ENCODE measurements at places on chromosomes 2 and 18.

DNA sequence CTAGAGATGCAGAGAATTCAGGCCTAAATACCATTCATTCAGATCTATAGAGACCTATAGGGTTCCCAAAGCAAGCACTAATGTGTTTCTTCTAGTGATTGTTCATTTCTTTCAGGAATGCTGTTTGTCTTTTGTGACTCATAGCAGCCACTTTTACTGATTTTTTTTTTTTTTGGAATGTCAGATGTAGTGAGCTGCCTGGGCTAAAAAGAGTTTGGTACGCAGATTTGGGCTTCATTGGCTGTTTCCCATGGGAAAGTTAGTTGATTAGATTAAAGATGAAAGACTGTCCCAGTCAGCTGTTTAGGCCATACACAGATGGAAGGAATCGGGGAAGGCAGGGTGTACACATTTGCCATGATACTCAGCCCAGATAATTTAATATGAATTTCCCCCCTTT is 87.6 kb downstream of the CDC42EP3 start:
- peak; percentile 47 for DNase-seq

DNA sequence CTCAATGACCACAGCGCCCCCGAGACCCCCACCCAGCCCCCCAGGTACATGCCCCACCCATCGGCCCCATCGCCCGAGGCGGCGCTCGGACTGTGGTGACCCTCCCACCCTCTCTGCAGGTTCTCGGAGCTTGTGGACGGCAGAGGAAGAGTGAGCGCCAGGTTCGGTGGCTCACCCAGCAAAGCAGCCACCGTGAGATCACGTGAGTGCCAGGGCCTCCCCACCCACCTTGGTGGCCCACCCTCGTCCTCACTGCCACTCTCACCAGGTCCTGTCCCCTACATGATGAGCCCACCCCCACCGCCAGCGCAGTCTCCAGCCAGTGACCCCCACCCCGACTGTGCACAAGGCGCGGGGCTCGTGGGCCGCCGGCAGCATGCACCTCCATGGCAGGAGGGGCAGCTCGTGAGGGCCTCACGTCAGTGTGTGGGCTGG is 30.4 kb downstream of the MTERF4 start:
- no peak for DNase-seq

GRCh38 chr2:9690252-9690651 is 59.5 kb upstream of the YWHAQ start:
- peak; percentile 92 for DNase-seq

- no peak for DNase-seq
Observed at GRCh38 chr18:58662118-58662517, 9.1 kb upstream of the MALT1 start.

GRCh38 chr2:224449212-224450147 is 47.6 kb upstream of the FAM124B start:
- peak; percentile 43 for DNase-seq

- DNase-seq: no peak
Observed at GRCh38 chr18:21461460-21461859, 139.0 kb downstream of the ESCO1 start.

GRCh38 chr2:10007435-10007834 is 35.9 kb upstream of the KLF11 start:
- DNase-seq: no peak

GRCh38 chr2:68250196-68250595 is 2.1 kb downstream of the PPP3R1 start:
- DNase-seq: no peak

GRCh38 chr2:33645861-33646260 is 46.8 kb upstream of the FAM98A start:
- peak; percentile 58 for DNase-seq

GRCh38 chr18:77316641-77317040 is 67.0 kb downstream of the GALR1 start:
- DNase-seq: peak; percentile 74

GRCh38 chr18:21868770-21869169 is 128.2 kb downstream of the MIB1 start:
- no peak for DNase-seq

DNA sequence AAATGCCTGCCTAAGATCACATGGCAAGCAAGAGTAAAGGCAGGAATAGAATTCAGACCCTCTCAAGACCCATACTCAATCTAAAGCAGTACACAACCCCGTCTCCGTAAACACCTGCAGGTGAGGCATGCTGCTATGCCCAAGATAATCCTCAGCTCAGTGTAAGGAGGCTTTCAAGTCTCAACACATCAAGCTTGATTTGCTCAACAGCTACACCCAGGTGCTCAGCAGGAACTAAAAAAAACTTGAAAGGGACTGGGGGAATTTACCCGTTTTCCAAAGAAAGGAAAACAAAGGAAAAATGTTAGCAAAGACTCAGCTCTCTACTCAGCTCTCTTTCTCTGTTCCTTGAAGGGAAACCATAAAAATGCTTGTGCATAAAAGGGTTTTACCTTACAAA is 301.8 kb downstream of the C1D start:
- no peak for DNase-seq

- no peak for DNase-seq
Observed at GRCh38 chr18:50706651-50707050, 113.2 kb downstream of the MRO start.

DNA sequence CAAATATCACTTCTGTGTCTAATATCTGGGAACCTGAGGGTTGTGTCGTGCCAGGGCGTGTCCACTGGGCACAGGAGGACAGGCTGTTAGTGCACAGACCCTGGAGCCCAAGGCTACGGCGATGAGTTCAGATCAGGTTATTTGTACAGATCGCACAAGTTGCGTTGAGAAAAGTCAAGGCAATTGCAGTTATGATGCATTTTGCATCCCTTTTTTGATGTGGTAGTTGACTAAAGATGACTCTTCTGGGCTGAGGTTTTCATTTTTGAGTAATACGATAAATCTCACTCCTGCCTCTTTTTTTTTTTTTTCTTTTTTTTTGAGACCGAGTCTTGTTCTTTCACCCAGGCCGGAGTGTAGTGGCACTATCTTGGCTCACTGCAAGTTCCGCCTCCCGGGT is 7.2 kb downstream of the RBFA start:
- DNase-seq: no peak

DNA sequence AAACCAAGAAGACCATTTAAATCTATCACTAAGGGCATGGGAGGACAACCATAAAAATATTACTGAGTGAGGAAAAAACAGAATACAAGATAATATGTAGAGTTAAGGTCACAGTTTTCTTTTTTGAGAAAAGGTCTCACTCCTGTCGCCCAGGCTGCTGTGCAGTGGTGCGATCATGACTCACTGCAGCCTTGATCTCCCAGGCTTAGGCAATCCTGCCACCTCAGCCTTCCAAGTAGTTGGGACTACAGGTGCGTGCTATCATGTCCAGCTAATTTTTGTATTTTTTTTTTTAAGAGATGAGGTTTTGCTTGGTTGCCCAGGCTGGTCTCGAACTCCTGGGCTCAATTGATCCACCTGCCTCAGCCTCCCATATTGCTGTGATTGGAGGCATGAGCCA is 24.0 kb downstream of the POLR1A start:
- no peak for DNase-seq

- DNase-seq: no peak
Observed at GRCh38 chr2:120910956-120911951, 175.6 kb downstream of the GLI2 start.

DNA sequence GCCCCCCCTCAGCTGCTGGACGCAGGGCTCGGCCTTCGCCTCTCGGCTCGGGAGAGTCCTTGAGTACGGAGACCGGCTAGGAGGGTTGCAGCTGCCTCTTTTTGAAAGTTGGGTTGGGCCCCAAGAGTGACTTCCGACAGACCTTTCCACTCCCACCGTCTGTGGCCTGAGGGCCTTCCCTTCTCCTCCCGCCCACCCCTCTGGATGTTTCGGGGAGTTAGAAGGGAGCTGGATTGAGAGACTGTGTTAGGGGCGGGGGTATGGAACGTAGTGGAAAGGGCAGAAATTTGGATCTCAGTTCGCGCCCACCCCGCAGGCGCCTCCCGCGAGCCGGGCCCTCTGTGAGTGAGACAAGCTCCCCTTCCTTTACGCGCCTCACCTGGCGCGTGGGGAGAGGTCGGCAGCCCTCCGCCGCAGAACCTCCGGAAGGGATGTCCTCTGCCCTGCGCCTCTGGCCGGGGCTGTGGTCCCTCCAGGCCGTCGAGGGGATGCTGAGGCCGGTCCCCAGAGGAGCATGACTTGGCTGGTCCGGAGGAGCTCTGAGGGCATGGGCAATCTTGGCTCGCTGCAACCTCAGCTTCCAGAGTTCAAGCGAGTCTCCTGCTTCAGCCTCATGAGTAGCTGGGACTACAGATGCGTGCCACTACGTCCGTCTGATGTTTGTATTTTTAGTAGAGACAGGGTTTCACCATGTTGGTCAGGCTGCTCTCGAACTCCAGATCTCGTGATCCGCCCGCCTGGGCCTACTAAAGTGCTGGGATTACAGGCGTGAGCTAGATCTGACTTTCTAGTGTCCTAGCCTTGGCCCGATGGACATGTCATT is 15.9 kb downstream of the C2orf74 start:
- DNase-seq: peak; percentile 32

- DNase-seq: no peak
Observed at GRCh38 chr2:7430869-7431641, 513.8 kb downstream of the RNF144A start.

- no peak for DNase-seq
Observed at GRCh38 chr2:125455110-125455509, 1200.8 kb upstream of the GYPC start.

DNA sequence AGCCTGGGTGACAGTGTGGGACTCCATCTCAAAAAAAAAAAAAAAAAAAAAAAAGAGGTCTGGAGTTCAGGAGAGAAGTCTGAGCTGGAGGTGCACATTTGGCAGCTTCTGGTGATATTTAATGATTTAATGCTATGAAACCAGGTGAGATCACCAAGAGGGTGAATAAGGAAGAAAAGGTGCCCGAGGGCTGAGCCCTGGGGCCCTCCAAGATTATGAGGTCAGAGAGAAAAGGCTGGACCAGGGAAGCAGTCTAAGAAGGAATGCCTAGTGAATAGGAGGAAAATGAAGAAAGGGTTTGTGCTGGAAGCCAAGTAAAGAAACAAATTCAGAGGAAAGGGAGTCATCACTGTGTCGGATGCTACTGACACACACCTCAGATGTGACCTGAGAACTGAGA is 88.0 kb upstream of the PELI1 start:
- DNase-seq: no peak

DNA sequence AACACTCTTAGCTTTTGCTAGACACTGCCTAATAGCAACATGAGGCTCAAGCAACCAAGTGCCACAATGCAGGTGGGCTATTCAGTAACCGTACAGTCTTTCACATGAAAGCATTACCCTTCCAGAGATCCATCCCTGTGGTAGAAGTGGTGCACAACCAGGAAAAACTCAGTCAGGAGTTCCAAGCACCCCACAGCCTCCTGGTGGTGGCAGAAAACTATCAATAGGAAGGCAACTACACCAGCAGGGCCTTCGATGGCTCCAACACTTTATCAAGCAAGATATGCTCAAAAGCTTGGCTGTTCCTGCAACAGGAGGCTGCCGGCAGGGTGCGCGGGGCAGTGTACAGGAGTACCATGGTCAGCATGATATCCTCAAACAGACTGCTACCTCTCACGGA is 176.1 kb upstream of the DLGAP1 start:
- DNase-seq: no peak

DNA sequence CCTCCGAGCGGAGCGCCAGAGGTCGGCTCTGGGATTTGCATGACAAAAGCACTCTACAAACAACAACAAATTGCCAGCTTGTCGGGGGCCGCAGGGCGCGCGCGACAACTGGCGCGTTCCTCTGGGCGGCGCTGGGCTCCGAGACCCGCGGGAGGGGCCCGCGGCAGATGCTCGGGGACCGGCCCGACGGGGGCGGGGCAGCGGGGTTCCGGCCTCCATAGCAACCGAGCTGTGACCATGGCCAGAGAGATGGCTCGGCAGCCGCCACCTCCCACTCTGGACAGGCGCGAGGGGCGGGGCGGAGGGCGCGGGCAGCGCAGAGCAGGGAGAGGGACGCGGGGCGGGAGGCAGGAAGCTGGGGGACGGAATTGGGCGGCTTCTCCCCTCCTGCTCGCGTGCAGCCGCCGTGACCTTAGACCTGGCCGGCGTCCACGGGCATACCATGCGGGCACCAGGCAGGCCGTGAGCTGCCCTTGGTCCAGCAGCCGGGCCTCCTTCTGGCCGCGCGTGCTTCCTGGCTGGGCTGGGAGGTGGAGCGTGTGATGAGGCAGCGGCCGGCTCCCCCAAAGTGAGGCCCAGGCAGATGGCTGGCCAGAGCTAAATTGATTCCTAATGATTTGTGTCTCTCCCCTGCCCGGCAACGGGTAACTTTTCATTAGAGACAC is 171.5 kb downstream of the CELF4 start:
- DNase-seq: peak; percentile 30

- peak; percentile 85 for DNase-seq
Observed at GRCh38 chr2:205675861-205676516, 6.3 kb upstream of the NRP2 start.

DNA sequence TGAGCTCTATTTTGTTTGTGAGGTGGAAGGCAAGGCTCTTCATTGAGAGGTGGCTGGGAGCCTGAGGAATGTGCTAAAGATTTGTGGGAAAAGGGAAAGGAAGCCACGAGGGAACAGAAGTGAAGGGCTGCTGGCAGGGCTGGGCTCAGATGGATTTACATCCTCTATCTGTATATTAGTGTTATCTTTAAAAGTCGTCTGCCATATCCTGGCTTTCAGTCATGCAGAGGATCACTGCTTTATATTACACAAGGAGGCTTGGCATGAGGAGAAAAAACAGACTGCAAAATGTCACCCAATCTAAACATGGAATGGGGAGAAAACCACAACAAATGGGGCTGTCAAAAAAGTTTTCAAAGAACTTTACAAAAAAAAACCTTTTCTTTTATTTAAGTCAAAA is 434.4 kb downstream of the HRH4 start:
- DNase-seq: no peak

- DNase-seq: peak; percentile 80
Observed at GRCh38 chr18:61635901-61636528, 256.8 kb downstream of the RNF152 start.

DNA sequence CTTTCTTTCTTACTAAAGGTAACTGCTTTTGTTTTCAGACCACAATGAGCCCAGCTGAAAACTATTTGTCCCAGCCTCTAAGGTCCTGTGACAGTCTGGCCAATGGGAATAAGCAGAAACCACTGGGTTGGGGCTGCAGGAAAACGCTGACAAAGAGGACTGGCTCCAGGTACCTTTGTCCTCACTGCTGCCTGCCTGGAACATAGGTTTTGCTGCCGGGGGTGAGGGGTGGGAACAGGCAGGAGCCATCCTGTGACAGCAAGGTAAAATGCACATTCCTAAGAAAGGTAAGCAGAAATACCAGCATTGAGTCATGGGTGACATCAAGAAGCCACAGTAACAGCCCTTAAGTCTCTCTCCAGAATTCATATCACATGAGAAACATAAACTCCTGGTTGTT is 21.6 kb downstream of the PTPN2 start:
- no peak for DNase-seq
